ENCODE measurements at places on chromosomes 1 and 21. TPM values are rescaled to one million over a fixed set of nuclear protein-coding genes. Genes with fewer than 3 reads are reported as not detected.
A peak's percentile ranks its signal among the peaks of the same experiment; 100 is the strongest.

- H3K27ac ChIP-seq, result no peak overlapping the region
- peaks cover 56% of the 10 kb centered on the region for H3K36me3 ChIP-seq
- no peak overlapping the region for H3K4me3 ChIP-seq
- H3K4me1 ChIP-seq, result peaks cover 1% of the 10 kb centered on the region
Observed at GRCh38 chr1:168079761-168080160, 57.0 kb downstream of the GPR161 start.

TACSTD2 gene
- total RNA-seq, result 0.13 TPM

GRCh38 chr1:87330885-87331364, 2.2 kb downstream of the LMO4 start:
- peak overlapping the region; percentile 73 for H3K4me3 ChIP-seq
- no peaks in the 10 kb centered on the region for H3K27me3 ChIP-seq
- peaks cover 23% of the 10 kb centered on the region for H3K4me1 ChIP-seq

GRCh38 chr1:222053790-222054294, 312.0 kb upstream of the DUSP10 start:
- no peaks in the 10 kb centered on the region for H3K4me1 ChIP-seq
- H3K27me3 ChIP-seq, result no peaks in the 10 kb centered on the region
- no peak overlapping the region for H3K27ac ChIP-seq
- no peak for DNase-seq

DNA sequence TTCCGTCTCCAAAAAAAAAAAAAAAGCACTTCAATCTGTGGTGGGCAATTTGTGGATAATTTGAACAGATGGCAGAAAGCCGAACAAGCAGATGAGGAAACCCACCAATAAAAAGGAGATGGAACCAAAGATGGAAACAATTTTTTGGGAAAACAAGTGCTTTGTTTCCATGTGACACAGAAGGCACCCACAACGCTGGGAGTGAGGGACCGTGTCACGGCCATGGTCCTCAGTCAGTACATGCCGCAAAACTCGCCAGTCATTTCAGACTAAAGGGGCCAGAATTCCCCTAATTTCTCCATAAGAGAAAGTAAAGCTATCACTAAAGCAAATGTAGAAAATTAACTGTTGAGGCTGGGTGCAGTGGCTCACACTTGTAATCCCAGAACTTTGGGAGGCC, 5.0 kb downstream of the CCNL2 start:
- no peaks in the 10 kb centered on the region for H3K27me3 ChIP-seq
- peaks cover 10% of the 10 kb centered on the region for H3K4me1 ChIP-seq
- H3K36me3 ChIP-seq, result peaks cover 78% of the 10 kb centered on the region
- H3K4me3 ChIP-seq, result no peak overlapping the region

SPAG17 gene
- 1.2 TPM for total RNA-seq

RGS5 gene
- 26.2 TPM for total RNA-seq

GRCh38 chr1:12157366-12158231, 9.2 kb upstream of the TNFRSF1B start:
- H3K4me1 ChIP-seq, result peaks cover 29% of the 10 kb centered on the region
- no peaks in the 10 kb centered on the region for H3K27me3 ChIP-seq
- no peak for DNase-seq
- H3K36me3 ChIP-seq, result no peaks in the 10 kb centered on the region

FAM72D gene
- total RNA-seq, result 0.71 TPM

PTGFRN gene
- total RNA-seq, result 127 TPM

CD58 gene
- 14.8 TPM for total RNA-seq

DNA sequence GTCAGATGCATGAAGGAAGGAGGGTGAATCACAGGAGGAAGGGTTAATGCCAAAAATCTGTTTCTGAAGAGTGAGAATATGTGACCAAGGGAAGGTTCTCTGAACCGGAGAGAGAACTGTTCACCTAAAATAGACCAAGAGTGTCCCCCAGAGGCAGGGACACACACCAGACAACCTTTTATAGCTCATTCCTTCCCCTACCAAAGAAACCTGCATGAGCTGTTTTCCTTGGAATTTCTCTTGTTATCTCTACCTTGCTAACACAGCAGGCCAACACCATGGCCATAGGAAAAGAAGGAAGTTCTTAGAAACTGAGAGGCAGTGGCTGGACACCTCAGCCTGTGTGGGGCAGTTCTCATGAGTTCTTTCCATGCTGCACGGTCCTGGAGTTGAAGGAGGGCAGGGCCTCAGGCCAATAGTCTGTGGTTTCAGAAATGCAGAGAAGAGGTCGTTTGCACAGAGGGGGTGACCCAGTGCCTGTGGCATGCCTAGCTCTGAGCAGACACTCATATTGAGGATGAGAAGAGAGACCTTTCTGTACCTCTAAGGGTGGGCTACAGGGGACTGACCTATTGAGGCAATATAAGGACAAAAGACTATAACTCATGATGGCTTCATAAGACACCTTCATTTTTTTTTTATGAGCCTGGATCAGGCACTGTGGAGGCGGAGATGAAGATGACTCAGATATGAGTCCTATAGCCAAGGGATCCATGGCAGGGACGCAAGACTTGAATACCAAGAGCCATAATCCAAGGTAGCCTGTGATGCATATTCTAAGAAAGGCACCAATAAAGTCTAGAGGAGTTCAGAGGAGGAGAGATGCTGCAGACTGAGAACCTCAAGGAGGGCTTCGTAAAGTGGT, 39.4 kb downstream of the IGFN1 start:
- H3K27me3 ChIP-seq, result no peaks in the 10 kb centered on the region
- H3K36me3 ChIP-seq, result no peaks in the 10 kb centered on the region
- H3K27ac ChIP-seq, result no peak overlapping the region
- no peaks in the 10 kb centered on the region for H3K4me1 ChIP-seq
- H3K4me3 ChIP-seq, result no peak overlapping the region
- no peak for DNase-seq

RSPH1 gene
- total RNA-seq, result 0.04 TPM

GRCh38 chr1:209323743-209324142, 259.8 kb upstream of the CAMK1G start:
- H3K4me3 ChIP-seq, result no peak overlapping the region
- H3K27me3 ChIP-seq, result no peaks in the 10 kb centered on the region
- H3K27ac ChIP-seq, result no peak overlapping the region
- no peaks in the 10 kb centered on the region for H3K36me3 ChIP-seq
- peaks cover 5% of the 10 kb centered on the region for H3K4me1 ChIP-seq
- DNase-seq, result no peak

Measured in muscle of leg (tissue), 16 donors.